ENCODE measurements at places on chromosomes 11 and 22. TPM values are rescaled to one million over a fixed set of nuclear protein-coding genes. Genes with fewer than 3 reads are reported as not detected.

DNA sequence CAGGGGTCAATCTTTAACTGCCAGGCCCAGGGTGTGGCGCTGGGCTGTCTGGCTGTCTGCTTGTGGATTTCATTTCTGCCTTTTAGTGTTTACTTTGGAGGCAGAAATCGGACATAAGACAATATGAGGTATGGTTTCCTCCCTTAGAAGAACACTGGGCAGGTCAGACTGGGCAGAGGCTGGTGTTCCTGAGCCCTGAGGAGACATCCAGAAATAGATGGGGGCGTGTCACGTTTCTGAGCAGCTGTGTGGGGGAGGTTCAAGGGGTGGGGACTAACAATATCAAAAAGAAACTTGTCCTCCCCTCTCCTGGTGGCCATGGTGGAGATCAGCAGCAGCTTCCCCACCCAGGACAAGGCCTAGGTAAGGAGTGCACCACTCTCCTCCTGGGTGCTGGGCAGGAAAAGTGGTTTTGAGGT, at the start of gene ART1:
Gene ART1 (plus strand): TSS at position 312 of the 419 bp plus-strand sequence. CDS start 14,086 bp downstream, outside the sequence.
- no peak for DNase-seq

- DNase-seq = no peak
Observed at GRCh38 chr11:131918663-131919062, 548.2 kb downstream of the NTM start.

DNA sequence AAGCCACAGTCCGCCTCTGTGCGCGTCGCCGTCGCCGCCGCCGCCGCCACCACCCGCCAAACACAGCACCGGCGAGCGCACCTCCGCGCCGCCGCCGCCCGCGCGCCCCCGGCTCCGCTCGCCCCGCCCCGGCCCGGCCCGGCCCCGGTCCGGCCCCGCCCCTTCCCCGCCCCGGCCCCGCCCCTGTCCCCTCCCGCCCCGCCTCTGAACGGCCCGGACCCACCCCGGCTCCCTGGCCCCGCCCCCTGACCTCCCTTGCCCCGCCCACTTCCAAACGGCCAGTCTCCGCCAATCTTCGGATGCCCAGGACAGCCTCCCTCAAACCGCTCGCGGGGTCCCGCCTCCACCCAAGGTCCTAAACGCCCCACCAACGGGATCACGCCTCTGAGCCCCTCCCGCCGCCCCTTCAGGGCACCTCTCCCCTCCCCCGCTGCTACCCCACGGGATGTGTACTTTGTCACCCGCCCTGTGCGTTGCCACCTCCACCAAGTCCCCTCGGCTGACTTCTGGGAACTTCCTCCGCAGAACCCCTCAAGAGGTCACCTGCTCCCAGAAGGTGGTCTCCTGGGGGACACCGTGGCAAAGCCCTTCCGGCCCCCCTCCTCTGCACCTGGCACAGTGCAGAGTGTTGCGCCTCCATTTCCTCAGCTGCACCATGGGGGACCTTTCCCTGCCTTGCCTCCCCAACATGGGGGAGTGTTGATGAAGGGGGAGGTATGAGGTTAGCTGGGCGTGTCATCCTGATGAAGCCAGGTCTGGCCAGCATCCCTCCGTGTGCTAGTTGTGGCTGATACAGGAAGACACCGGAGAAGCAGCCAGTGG, at the start of gene KIAA0930:
Gene KIAA0930 (minus strand): TSS at position 85 of the 822 bp plus-strand sequence. CDS start 191 bp downstream, outside the sequence.
- peak; percentile 88 for DNase-seq

DNA sequence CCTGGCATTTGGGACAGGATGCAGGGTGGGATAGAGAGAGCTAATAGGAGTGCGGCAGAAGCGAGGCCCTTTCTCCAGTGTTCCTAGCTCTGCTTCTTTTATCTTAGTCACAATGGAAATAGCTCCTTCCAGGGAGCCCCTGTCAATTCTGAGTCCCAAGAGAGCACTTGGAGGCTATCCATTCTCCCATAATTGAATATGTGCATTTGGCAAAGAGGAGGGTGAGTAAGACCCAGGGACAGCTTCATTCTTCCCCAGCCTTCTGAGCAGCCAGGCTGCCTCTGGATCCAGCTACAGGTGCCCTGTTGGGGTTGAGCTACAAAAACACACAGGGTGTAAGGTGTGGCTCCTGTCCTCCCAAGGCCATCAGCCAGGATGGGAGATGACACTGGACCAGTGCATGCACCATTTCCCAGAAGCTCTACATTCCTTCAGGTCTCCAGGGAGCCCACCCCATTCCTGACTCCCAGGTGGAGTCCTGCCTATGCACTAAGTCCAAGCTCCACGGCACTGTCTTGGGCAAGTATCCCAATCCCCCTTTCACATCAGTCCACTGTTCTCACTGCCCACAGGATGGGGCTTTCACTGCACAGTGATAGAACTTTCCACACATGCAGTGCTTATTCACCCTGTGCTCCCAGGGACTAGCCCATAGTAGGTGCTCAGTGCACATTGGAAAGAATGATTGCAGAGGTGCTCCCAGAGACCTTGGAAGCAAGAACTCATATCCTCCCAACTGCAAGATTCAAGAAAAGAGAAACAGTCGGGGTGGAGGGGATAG, 6.2 kb downstream of the MS4A10 start:
- DNase-seq = no peak

DNA sequence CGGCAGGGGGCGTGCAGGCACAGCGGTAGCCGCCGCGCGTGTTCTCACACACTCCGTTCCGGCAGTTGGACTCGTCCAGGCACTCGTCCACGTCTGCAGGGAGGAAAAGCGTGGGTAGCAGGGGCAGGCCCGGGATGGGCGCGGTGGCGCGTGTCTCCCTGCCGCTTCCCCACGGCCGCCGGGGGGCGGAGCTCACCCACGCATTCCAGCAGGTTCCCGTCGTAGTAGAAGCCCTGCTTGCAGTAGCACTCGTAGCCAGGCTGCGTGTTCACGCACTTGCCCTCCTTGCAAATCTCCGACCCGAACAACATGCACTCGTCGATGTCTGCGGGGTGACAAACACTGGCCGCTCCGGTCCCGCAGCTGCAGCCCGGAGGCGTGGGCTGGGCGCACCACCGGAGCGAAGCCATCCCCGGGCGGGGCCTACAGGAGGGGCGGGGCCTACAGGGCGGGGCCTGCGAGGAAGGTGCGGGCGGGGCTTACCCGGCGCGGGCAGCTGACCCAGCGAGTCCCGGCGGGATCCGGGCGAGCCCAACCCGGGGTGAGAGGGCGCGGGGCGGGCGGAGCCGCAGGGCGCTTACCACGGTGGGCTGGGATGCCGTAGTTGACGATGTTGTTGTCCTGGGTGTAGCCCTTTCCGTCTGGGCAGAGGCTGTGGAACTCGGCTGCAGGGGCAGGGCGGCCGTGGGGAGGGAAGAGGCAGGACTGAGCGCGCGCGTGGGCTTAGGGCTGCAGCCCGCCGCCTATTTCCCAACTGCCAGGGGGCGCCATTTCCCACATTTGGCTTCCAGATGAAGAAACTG, 15.6 kb downstream of the SCYL1 start:
- DNase-seq = peak; percentile 97

- no peak for DNase-seq
Observed at GRCh38 chr11:129458756-129459535, 83.3 kb downstream of the BARX2 start.

- no peak for DNase-seq
Observed at GRCh38 chr22:25650833-25651232, 86.4 kb downstream of the GRK3 start.

- no peak for DNase-seq
Observed at GRCh38 chr11:40168414-40168813, 1291.0 kb downstream of the LRRC4C start.

GRCh38 chr11:2464451-2465165, 19.8 kb downstream of the KCNQ1 start:
- no peak for DNase-seq

The EIF1AD gene
- 31.6 TPM for total RNA-seq

The SCUBE1 gene
- 1.1 TPM for total RNA-seq
